ENCODE measurements at places on chromosomes 7 and 10.

DNA sequence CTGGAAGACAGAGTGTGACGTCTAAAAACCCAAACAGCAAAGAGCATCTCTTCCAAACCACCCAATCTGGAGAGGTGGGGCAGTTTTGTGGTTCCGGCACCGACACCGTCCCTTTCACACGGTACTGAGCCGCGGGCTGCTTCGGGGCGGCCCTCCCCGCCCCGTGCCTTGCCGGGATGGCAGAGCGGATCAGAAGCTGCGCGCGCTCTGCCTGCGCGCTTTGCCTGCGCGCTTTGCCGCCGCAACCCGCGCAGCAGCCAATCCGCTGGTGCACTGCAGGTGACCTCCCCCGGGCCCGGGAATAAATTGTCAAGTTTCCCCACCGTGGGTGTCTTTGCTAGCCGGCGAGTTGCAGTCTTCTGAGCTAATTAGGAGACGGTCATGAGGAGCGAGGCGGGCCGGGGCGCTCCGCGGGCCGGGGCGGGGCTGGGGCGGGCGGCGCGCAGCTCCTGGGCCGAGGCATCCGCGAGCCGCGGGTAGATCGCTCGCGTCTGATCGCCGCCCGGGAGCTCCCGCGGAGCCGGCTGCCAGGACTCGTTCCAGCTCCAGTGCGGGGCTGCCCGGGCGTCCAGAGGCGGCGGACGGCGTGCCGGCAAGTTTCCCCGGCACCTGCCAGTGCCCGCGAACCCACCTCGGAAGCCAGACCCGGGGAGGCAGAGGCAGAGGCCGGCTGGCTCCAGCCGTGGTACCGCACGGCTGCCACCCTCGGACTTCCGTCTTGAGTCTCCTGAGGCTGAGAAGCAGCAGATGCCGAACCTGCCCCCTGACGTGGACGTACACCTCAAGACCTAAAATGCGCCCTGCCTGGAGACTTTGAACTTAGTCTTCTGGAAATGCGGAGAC lies 536.0 kb upstream of the GALNT17 start:
- no peak for DNase-seq

DNA sequence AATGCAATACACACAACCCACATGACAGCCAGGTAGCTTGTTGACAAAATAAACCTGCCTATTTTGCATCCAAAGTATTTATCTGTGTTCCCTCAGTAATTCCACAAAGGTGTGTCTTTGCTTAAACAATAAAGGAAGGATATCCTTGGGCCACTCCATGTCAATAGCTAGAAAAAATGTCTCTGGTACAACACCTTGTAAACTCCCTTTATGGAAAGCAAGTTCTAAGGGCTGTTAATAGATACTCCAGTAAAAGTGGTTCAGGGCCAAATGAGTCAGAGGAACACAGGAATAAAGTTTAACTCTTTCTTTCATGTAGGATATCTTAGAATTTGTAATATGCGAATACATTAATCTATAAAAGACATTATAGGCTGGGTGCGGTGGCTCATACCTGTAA lies 96.9 kb upstream of the LRRTM3 start:
- DNase-seq: no peak

DNA sequence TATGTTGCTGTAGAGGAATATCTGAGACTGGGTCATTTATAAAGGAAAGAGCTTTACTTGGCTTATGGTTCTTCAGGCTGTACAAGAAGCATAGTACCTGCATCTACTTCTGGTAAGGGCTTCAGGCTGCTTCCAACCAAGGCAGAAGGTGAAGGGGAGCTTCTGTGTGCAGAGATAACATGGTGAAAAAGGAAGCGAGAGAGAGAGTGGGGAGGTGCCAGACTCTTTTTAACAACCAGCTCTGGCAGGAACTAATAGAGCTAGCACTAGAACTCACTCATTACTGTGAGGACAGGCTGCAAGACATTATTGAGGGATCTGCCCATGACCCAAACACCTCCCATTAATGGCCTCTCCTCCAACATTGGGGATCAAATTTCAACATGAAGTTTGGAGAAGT lies 94.5 kb downstream of the KIF20B start:
- no peak for DNase-seq

DNA sequence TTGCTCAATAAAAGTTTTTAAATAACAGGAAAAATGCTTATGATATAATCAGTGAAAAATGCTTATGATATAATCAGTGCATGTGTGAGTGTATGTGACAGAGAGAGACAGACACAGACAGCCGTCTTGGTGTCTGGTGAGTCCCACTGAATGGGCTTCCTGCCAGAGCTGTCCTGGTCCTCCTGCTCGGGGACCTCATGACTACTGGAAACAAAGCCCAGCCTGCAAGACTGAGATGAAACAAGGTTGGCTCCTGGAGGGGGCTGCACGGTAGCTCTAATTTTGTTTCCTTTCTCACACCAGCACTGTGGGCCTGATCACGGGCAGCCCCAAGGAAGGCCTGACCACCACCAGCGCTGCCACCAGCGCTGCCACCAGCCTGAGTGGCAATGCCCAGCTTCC lies 57.3 kb downstream of the NRP1 start:
- DNase-seq: no peak
